Activated CD4-positive, alpha-beta memory T cell treated with anti-CD3 and anti-CD28 coated beads for 36 hours (primary cell): ENCODE measurements at places on chromosomes 11 and 22. TPM values are rescaled to one million over a fixed set of nuclear protein-coding genes. Genes with fewer than 3 reads are reported as not detected.
A peak's percentile ranks its signal among the peaks of the same experiment; 100 is the strongest.

GRCh38 chr22:41364233-41364632 lies 17.5 kb upstream of the TEF start:
- H3K4me1 ChIP-seq: peaks cover 4% of the 10 kb centered on the region
- H3K27me3 ChIP-seq: no peaks in the 10 kb centered on the region
- DNase-seq: no peak
- H3K4me3 ChIP-seq: no peak overlapping the region
- H3K36me3 ChIP-seq: no peaks in the 10 kb centered on the region

GRCh38 chr11:27912916-27913315 lies 195.0 kb downstream of the KIF18A start:
- no peak for DNase-seq
- H3K4me3 ChIP-seq: no peak overlapping the region
- no peaks in the 10 kb centered on the region for H3K27me3 ChIP-seq
- no peaks in the 10 kb centered on the region for H3K4me1 ChIP-seq
- no peaks in the 10 kb centered on the region for H3K36me3 ChIP-seq

The SMC1B gene
- total RNA-seq: 1.1 TPM

The TTC9C gene
- total RNA-seq: 37.6 TPM

The SYT9 gene
- not detected for total RNA-seq

The SCYL1 gene
- total RNA-seq: 67.8 TPM

The MYBPC3 gene
- not detected for total RNA-seq

The CSNK1E gene
- 104 TPM for total RNA-seq

The PSMC3 gene
- 143 TPM for total RNA-seq

DNA sequence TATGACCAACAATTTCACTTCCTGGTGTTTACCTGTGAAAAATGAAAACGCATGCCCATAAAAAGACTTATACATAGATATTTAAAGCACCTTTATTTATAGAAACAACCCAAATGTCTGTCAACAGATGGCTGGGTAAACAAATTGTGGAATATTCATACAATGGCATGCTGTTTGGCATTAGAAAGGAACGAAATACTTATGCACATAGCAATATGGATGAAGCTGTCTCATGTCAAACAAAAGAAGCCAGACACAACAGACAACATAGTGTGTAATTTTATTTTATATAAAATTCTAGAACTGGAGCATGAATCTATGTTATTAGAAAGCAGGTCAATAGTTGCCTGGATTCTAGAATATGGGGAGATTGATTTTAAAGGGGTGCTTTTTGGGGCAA lies 38.0 kb downstream of the GRK3 start:
- peaks cover 3% of the 10 kb centered on the region for H3K36me3 ChIP-seq
- DNase-seq: no peak
- H3K27ac ChIP-seq: no peak overlapping the region
- peaks cover 11% of the 10 kb centered on the region for H3K4me1 ChIP-seq
- H3K27me3 ChIP-seq: no peaks in the 10 kb centered on the region

GRCh38 chr11:61589961-61590360 lies 9.1 kb upstream of the SYT7 start:
- H3K27ac ChIP-seq: no peak overlapping the region
- H3K4me3 ChIP-seq: no peak overlapping the region
- H3K36me3 ChIP-seq: no peaks in the 10 kb centered on the region

The UEVLD gene
- 26.2 TPM for total RNA-seq

The KCNE3 gene
- not detected for total RNA-seq

The HBD gene
- not detected for total RNA-seq

The NCF4 gene
- 8.7 TPM for total RNA-seq

DNA sequence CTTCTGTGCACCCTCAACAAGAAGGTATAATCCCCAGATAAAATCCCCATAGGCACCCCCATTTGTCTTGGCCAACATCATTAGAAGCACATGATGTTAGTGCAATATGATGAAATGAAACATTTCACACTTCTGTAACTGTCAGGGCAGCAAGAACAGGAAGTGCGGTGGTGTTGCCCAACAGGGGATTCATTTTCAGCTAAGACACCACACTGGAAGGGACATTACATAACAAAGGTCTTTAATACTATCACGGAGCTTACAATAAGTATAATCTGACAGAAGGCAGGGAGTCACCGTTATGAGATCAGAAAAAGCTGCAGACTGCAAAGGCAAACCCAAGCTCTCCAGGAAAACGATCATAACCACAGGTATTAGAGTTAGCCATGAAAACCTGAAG lies 2.0 kb downstream of the OR52W1 start:
- no peak for DNase-seq
- no peaks in the 10 kb centered on the region for H3K27me3 ChIP-seq
- no peaks in the 10 kb centered on the region for H3K36me3 ChIP-seq
- no peak overlapping the region for H3K4me3 ChIP-seq
- peak overlapping the region; percentile 18 for H3K27ac ChIP-seq

- H3K27me3 ChIP-seq: peaks cover 10% of the 10 kb centered on the region
- no peak for DNase-seq
- no peak overlapping the region for H3K27ac ChIP-seq
- no peaks in the 10 kb centered on the region for H3K36me3 ChIP-seq
These were observed 210.4 kb upstream of the GRIA4 start for GRCh38 chr11:105399511-105399910.

DNA sequence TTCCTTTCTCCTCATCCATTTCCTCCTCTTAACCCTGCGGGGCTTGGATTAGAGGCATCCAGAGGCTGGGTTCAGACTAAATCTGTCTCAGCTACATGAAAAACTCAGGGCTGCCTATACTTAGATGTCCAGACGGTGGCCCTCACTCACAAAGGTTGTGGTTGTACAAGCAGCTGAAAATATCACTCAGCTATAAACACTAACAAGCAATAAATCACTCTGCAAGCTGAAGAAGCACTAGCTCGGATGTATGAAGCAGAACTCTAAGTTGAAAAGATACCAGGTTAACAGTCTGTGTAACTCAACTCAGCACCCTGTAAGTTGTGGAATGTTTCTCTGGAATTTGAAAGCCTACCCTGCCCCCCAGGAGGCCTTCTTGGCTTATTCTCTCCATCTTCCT lies 82.9 kb downstream of the EXT2 start:
- H3K4me1 ChIP-seq: no peaks in the 10 kb centered on the region
- H3K27ac ChIP-seq: no peak overlapping the region
- peaks cover 3% of the 10 kb centered on the region for H3K36me3 ChIP-seq
- no peaks in the 10 kb centered on the region for H3K27me3 ChIP-seq
- no peak for DNase-seq

DNA sequence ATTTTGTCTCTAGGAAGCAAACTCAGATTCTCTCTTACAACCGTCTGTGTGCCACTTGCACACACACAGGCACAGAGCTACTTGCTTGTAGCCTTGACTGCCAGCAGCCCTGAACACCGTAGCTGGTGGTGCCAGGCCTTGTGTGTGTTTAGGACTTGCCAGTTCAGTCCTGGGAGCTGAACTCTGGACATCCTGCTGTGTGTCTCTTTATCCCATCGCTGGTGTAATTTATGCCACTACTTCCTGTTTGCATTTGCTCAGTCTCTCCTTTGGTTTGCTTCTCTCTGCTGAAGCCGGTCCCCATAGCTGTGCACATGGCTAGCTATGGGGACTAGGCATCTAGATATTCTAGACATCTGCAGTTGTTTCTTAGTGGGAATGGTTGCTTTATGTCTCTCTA lies 24.0 kb downstream of the MARK2 start:
- no peaks in the 10 kb centered on the region for H3K27me3 ChIP-seq
- no peak overlapping the region for H3K4me3 ChIP-seq
- H3K36me3 ChIP-seq: peaks cover 12% of the 10 kb centered on the region
- peak overlapping the region; percentile 20 for H3K27ac ChIP-seq

The DNAJB13 gene
- total RNA-seq: not detected

GRCh38 chr11:1078191-1078601 lies 3.5 kb downstream of the MUC2 start:
- DNase-seq: no peak
- no peaks in the 10 kb centered on the region for H3K27me3 ChIP-seq
- H3K4me3 ChIP-seq: no peak overlapping the region
- H3K4me1 ChIP-seq: no peaks in the 10 kb centered on the region

GRCh38 chr11:29484548-29484947 lies 532.3 kb downstream of the KCNA4 start:
- H3K4me1 ChIP-seq: no peaks in the 10 kb centered on the region
- H3K27ac ChIP-seq: no peak overlapping the region
- H3K27me3 ChIP-seq: no peaks in the 10 kb centered on the region
- H3K36me3 ChIP-seq: no peaks in the 10 kb centered on the region
- H3K4me3 ChIP-seq: no peak overlapping the region

The PGR gene
- not detected for total RNA-seq

DNA sequence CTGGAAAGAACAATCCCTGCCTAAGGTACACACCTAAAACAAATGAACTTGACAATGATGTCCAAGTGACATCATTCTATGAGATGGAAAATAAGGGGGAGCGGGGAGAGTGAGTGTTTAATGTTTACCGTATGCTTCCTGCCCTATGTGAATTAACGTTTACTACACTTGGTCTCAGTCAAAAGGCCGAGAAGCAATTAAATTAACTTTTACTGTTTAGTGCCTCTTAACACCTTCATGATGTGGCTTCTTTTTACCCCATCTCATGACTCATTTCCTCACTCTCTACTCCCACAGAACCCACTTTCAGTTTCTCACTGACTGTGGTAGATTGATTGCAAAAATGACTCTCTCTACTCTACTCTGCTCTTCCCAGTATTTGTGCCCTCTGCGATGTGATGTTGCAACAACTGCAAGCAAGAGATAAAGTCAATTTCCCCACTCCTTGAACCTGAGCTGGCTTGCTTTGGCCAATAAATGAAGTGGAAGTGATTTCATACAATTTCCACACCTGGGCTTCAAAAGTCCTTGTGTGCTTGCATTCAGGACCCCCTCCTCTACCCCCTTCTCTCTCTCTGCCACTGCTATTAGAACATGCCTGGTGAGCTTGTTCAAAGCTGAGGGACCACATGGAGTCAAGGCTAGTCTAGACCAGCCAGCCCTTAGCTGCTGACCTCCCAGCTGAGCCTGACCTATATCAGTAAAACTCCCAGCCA lies 11.6 kb upstream of the ALKBH3 start:
- peaks cover 16% of the 10 kb centered on the region for H3K4me1 ChIP-seq
- H3K27ac ChIP-seq: peak overlapping the region; percentile 15
- no peak overlapping the region for H3K4me3 ChIP-seq
- H3K36me3 ChIP-seq: no peaks in the 10 kb centered on the region
- peaks cover 49% of the 10 kb centered on the region for H3K27me3 ChIP-seq

GRCh38 chr22:35868938-35869337 lies 151.3 kb downstream of the APOL5 start:
- H3K27me3 ChIP-seq: peaks cover 5% of the 10 kb centered on the region
- H3K27ac ChIP-seq: no peak overlapping the region
- no peaks in the 10 kb centered on the region for H3K4me1 ChIP-seq
- DNase-seq: no peak

GRCh38 chr11:62622476-62623089 lies 797 bp upstream of the B3GAT3 start:
- peaks cover 22% of the 10 kb centered on the region for H3K4me1 ChIP-seq
- no peaks in the 10 kb centered on the region for H3K27me3 ChIP-seq
- H3K36me3 ChIP-seq: peaks cover 28% of the 10 kb centered on the region
- no peak for DNase-seq

DNA sequence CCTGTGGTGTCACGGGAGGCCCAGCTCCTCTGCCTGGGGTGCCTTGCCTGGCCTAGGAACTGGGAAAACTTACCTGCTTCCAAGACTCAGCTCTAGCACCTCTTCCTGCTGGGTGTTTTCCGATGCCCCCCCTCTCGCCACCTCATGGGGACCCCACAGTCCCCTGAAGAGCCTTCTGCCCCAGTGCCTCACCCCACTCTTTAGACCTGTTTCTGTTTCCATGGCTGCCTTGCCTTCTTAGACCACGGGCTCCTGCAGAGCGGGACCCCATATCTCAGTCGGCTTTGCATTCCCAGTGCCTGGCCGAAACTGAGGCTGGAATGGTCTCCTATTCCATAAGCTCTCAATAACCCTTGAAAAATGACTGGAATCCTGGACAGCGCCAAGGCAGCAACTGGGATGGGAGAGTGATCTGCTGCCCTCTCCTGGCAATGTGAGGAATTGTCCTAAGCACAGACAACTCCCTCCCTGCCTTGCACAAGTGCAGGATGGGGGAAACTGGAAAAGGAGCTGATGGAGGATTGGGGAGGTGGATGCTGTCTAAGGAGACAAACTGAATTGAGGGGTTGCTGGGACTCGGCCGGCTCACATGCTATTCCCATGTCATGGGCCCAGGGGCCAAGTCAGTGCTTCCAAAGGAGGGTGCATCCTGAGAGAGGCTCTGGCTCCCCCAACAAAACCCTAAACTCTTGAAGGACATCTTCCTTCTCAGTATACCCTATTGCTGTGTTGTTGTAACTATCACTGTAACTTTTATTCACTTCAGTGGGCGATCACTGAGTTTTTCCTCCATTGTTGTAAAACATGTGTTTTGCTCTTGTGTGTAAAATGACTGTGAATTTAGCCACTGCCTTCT lies 26.6 kb upstream of the IL17RA start:
- H3K4me3 ChIP-seq: no peak overlapping the region
- H3K27me3 ChIP-seq: peaks cover 9% of the 10 kb centered on the region
- H3K27ac ChIP-seq: no peak overlapping the region

- H3K27ac ChIP-seq: peak overlapping the region; percentile 1
- H3K4me3 ChIP-seq: no peak overlapping the region
- peaks cover 61% of the 10 kb centered on the region for H3K4me1 ChIP-seq
- H3K27me3 ChIP-seq: no peaks in the 10 kb centered on the region
- H3K36me3 ChIP-seq: peaks cover 18% of the 10 kb centered on the region
These were observed 25.0 kb downstream of the MED15 start for GRCh38 chr22:20532256-20532993.

DNA sequence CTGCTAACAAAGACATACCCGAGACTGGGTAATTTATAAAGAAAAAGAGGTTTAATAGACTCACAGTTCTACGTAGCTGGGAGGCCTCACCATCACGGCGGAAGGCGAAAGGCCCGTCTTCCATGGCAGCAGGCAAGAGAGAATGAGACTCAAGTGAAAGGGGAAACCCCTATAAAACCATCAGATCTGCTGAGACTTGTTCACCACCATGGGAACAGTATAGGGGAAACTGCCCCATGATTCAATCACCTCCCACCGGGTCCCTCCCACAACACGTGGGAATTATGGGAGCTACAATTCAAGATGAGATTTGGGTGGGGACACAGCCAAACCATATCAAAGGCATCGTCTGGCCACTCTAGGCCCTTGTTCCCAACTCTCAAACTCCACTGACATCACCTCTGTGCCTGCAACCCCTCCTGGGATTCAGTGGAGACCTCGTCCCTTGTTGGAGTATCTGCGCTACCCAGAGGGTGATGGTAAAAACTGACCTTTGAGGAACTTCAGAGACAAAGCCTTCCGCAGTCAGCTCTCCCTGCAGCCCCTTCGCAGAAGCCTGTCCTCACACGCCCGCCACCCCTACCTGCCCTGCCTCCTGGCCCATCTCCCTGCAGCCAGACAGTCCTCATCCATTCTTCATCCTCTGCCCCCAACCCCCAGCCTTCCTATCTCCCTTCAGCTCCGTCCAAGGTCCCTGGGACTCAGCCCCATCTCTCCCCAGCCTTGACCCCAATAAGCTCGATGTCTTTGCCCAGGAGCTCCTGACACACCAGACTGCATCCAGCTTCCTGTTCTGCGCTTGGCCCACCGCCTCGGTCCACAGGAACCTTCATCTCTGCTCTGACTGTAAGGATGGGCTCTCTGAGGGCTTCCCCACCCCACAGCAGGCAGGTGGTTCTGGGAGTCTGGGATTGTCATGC lies 15.8 kb downstream of the CCND1 start:
- H3K36me3 ChIP-seq: no peaks in the 10 kb centered on the region
- H3K27ac ChIP-seq: no peak overlapping the region
- no peak for DNase-seq
- no peaks in the 10 kb centered on the region for H3K4me1 ChIP-seq
- no peak overlapping the region for H3K4me3 ChIP-seq
- H3K27me3 ChIP-seq: no peaks in the 10 kb centered on the region
